ENCODE measurements at places on chromosomes 7 and 10.
A peak's percentile ranks its signal among the peaks of the same experiment; 100 is the strongest.

DNA sequence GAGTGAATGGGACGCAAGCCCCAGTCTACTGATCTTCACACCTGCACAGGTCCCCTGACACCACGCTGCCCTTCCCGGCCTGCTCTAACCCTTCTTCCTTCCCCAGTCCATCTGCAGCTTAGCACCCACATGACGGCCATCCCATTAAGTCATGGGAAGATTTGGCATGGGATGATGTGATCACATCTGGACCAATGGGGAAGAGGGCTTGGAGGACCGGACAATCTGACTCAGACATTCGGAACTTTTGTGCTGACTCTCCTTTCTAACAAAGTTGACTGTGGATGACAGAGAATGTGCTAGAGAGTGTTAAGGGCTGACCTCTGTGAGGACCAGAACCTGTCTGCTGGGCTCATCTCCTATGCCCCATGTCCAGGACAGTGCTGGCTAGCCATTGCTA, 15.6 kb downstream of the CXCL12 start:
- DNase-seq, result no peak

GRCh38 chr10:114881901-114882300, 56.1 kb upstream of the TRUB1 start:
- no peak for DNase-seq

DNA sequence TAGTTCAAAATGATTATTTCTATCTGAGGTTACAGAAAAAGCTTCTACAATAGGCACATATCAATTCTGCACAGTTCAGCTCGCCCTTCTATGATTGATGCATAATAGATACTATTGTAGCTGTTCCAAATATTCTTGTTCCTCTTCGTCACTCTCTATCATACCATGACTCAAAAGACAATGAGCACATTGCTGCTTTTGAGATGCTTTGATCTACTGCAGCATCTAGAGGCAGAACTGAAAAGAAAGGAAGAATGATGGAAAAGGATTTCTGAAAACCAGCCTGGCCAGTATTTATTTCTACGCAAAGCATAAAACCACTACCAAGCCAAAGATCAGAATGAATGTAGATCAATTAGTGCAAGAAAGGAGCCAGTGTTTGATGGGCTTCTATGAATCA, 59.3 kb upstream of the PLXDC2 start:
- DNase-seq, result no peak

DNA sequence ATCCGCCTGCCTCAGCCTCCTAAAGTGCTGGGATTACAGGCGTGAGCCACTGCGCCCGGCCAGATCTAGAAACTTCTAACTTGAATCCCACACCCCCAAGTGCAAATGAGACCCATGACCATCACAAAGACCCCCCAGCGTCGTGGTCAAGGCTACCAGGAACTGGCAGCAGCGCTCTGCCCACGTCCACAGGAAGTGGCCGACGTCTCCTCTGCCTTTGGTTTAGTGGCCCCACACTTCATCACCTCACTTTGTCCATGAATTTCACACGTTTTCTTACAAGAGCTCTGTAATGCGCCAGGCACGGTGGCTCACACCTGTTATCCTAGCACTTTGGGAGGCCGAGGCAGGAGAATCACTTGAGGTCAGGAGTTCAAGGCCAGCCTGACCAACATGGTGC, 53.5 kb upstream of the TNRC18 start:
- DNase-seq, result no peak

DNA sequence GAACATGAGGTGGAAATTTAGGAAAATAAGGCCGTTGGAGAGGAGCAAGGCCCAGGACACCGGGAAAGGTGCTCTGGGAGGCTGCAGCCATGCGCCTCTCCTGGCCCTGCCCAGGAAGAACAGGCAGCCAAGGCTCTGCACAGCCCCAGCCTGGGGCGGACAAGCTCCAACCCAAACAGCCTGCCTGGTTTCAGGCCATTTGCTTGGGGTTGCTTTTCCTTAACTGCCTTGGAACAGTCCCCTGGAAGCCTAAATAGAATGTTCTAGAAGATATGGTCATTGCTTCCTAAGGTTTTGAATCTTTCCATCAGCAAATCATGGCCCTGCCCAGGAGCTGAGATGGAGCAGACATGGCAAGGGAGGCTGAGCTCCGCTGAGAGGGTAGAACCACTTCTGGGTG, 11.0 kb downstream of the VSTM4 start:
- peak; percentile 0 for DNase-seq

GRCh38 chr10:112438356-112438755, 8.4 kb downstream of the ZDHHC6 start:
- DNase-seq, result no peak

GRCh38 chr7:138396251-138397070, 63.6 kb upstream of the TRIM24 start:
- DNase-seq, result no peak

DNA sequence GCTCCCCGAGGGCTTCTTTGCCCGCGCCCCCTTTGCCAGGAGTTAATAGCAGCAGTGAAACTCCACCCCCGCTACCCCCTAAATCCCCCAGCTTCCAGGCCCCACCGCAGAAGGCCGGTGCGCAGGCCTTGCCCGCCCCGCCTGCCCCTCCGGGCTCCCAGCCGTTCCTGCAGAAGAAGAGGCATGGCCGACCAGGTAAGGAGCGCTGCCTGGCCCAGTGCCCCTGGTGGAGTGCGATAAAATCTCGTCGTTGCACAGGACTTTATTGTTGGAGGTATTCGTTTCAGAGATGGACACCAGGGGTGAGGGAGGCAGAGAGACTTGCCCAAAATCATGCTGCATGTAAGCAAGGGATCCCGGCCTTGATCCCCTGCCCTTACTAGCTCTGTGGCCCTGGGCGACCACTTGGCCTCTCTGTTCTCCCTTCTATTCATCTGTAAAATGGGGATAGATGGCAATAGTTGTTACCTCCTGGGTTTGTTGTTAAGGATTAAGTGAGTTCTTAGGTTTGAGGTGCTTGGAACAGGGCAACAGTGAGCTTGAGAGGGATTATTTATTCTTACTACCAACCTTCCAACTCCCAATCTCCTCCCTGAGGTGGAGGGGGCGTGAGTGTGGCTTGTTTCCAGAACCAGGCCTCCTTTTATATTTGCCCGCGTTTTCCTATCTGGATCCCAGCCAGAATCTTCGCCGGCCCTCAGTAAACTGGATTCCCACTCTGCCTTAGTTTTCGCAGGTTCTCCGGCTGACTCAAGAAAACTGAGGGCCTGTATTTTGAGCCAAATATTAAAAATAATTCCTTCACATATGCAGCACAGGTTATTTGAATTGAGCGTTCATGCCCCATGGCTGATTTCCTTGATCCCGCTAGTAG, 78.3 kb downstream of the WIPF3 start:
- no peak for DNase-seq

- no peak for DNase-seq
Observed at GRCh38 chr7:98957766-98958165, 79.4 kb downstream of the TRRAP start.

GRCh38 chr7:112550468-112551060, 69.8 kb downstream of the LSMEM1 start:
- no peak for DNase-seq

DNA sequence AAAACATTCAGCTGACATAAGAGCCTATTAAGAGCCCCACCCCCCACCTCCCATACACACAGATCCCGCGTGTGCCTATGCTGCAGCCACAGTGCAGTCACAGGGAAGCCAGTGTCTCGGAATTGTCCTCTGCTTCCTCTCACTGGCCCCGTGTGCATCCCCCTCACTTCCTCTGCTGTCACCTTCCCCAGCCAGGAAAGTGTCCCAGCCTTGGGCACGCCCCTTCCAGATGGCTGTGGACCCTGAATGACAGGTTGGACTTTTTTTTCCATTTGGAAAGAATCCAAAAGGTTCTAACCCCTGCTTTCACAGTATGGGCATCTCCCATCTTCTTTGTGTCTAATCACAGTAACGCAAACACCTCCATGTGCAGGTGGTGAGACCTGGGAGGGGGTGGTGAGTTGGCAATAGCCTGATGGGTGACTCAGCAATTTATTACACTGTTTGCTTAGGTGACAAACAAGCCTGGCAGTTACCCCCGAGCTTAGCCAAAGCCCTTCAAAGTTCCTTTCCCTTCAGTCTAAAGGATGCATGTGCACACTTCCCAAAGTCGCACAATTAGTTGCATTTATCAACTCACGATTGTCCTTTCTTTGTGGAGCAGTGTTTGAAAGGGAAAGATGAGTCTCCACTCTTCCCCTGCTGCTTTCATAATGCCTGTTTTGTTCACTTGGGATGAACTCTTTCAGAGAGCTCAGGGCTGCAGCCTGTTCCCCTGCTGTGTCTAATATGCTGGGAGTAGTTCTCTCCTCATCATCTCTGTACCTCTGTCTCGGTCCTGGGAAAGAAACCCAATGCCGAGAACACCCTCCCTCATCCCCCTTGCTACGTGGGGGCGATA, 67.5 kb upstream of the EFCAB10 start:
- no peak for DNase-seq

GRCh38 chr10:78953113-78953798, 115.5 kb upstream of the ZMIZ1 start:
- no peak for DNase-seq

- DNase-seq, result no peak
Observed at GRCh38 chr7:133436014-133436428, 183.1 kb downstream of the EXOC4 start.

DNA sequence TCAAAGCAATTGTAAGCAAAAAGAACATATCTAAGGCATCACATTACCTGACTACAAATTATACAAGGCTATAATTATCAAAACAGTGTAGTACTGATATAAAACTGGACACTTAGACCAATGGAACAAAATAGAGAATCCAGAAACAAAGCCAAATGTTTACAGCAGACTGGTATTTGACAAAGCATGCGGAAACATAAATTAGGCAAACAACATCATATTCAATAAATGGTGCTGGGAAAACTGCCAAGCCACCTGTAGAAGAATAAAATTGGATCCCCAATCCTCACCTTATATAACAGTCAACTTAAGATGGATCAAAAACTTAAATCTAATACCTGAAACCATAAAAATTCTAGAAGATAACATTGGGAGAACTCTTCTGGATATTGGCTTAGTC, 240.8 kb upstream of the POM121L12 start:
- no peak for DNase-seq

DNA sequence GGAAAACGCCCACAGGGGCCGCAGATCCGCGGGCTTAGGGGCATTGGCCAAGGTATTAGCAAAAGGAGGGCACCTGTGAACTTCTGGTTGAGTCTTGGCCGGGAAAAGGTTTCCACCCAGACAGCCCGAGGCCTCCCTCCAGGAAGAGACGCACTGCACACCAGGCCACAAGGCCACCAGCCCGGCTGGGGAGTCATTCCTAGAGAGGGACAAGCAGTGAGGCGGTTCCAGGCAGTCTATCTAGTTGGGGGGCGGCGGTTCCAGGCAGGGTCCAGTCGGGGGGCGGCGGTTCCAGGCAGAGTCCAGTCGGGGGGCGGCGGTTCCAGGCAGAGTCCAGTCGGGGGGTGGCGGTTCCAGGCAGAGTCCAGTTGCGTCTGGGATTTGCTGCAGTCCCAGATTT, 518.5 kb downstream of the GLRX3 start:
- no peak for DNase-seq

DNA sequence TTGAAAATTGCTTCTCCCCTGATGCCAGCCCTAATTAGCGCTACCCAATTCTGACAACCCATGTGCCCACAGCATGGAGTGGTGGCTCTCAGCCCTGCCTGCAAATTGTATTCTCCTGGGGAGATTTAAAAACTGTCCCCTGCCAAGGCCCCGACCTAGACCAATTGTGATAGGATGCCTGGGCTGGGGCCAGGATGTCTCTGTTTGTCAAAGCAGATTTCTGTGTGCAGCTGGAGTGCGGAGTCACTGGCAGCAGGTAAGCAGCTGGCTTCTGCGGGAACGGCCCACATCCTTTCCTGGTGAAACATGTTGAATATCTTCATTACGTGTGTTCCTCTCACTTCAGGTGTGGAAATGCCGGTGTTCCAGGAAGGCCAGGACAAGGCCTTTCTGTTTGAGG, 238.6 kb downstream of the WDR37 start:
- no peak for DNase-seq

GRCh38 chr10:95660283-95660682, 3.8 kb upstream of the ALDH18A1 start:
- no peak for DNase-seq

- DNase-seq, result no peak
Observed at GRCh38 chr10:71231206-71231605, 18.8 kb downstream of the UNC5B start.

DNA sequence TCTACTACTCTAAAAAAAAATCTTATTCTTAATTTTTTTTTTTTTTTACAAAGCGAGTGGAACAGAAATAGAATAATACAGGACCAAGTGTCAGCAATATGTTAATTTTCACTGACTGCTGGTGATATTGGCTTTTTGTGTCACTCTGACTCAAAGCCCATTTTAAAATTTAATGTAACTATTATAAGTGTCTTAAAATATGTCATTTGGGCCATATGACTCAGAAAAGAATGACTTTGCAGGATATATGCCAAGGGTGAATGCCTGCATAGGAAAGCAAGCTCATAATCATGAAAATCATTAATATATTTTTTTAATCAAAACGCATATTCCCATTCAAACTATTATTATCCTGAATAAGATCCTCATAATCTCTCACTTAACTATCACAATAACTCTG, 149.2 kb downstream of the GNAT3 start:
- DNase-seq, result no peak

DNA sequence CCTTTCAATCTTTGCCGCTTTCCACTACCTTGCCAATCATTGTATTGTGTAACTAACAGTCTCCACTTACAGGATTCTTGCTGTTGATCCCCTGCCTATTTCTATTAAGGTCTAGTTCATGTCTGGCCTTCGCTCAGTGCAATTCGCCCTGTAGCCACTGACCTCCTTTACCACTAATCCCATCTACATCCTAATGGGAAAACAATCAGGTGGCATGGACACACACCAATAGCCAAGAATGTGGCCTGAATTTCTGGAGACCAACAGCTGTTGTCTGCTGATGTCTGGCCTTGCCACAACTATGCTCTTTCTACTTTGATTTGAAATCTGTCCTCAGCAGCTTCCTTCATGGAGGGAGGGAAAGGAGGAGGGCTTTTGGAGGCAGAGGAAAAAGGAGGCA, 546.2 kb downstream of the SORCS3 start:
- no peak for DNase-seq

DNA sequence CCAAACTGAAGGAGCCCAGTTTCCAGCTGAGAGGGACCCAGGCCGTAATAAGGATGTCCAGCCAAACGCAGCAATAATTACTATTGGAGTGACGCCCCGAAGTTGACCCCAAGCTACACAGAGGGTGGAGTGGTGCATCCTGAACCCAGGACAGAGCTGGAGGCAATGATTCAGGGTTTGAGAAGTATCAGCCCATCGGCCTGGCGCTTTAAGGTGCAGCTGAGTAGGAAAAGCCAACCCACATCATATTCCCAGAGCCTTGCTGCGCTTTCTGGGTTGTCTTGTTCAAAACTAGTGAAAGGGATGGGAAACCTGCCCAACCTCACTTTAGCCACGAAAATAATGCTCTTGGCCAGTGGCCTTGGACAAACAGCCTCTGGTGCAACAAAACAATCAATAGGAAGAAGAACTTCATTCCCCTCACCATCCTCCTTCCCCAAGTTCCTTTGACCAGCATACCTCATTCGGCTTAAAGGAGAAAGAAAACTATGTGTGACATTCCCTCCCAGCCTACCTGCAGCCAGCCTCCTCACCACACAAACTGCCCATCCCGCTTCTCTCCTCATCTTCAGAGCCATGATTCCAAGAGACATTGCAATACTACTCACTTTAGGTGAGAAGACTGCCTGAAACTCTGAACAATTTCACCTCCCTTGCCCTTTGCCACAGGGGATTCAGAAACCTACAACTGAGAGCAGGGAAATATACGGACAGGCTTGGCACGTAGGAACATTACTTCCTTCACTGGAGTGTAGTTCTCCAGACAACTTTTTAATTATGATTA, 217.2 kb upstream of the MKLN1 start:
- DNase-seq, result no peak
